ENCODE measurements at places on chromosomes 11 and 22.

GRCh38 chr11:124172101-124172500 is 11.0 kb upstream of the OR10D3 start:
- no peak for DNase-seq

- no peak for DNase-seq
These were observed 65.6 kb upstream of the E2F8 start for GRCh38 chr11:19306179-19306944.

DNA sequence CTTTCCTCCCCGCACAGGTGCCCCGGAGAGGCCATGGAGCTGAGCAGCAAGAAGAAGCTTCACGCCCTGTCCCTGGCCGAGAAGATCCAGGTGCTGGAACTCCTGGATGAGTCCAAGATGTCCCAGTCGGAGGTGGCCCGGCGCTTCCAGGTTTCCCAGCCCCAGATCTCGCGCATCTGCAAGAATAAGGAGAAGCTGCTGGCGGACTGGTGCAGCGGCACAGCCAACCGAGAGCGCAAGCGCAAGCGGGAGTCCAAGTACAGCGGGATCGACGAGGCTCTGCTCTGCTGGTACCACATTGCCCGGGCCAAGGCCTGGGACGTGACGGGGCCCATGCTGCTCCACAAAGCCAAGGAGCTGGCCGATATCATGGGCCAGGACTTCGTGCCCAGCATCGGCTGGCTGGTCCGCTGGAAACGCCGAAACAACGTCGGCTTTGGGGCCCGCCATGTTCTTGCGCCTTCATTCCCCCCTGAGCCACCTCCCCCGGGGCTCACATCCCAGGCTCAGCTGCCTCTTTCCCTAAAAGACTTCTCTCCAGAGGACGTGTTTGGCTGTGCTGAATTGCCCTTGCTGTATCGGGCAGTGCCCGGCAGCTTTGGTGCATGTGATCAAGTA is 1.3 kb downstream of the TIGD3 start:
- DNase-seq = no peak

DNA sequence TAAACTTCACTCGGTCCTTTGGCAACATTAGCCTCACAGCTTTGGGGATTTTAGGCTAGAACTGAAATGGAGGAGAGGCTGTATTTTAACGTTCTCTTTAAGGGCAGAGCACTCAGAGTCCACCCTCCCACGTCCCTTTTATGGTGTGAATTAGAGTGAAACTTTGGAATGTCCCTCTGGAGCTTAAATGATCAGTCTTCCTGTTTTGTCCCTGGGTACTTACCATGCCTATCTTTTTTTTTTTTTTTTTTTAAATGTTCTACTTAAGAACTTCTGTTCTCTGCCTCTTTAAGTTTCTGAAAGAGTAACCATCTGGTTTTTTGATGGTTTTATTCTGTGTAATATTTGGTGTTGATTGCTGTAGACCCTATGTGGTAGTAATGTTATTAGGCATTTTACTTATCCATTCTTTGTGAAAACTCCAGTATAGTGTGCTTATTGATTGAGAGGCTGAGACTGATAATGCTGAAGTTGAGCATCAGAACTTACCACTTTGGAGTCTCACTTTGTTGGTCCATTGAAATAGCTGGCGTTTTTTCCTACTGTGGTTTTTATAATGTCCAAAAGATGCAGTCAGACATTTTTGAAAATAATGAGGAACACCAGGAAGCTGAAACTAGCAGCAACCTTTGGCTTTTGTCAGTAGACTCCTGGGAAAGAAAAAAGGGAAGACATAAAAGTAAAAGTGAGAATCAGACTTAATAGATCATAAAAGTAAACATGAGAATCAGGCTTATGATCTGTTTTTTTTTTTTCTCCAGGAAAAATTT is 11.6 kb downstream of the UVRAG start:
- DNase-seq = no peak

- no peak for DNase-seq
These were observed 38.0 kb downstream of the JHY start for GRCh38 chr11:122920579-122920978.

- DNase-seq = no peak
These were observed 217.0 kb upstream of the PGR start for GRCh38 chr11:101346591-101346990.
